ENCODE measurements at places on chromosomes 4 and X.

- no peak for DNase-seq
These were observed 48.8 kb downstream of the IGFBP7 start for GRCh38 chr4:57061395-57061794.

DNA sequence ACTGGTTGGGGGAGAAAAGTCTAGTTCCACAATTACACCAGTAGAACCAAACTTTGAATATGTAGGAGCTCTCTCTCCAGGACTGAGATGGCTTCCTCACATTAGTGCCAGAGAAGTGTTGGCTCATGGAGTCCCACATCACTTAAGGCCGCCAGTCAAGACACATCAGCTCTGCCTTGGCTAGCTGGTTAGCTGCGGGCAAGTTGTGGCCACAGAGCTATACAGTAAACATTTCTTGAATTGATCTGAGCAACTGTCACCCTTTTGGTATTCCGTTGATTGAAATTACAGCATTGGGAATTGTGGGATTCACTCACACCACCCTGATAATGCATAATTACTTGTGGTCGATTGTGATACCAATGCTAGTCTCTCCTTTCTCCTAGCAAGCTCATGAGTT is 76.2 kb downstream of the LNX1 start:
- no peak for DNase-seq

DNA sequence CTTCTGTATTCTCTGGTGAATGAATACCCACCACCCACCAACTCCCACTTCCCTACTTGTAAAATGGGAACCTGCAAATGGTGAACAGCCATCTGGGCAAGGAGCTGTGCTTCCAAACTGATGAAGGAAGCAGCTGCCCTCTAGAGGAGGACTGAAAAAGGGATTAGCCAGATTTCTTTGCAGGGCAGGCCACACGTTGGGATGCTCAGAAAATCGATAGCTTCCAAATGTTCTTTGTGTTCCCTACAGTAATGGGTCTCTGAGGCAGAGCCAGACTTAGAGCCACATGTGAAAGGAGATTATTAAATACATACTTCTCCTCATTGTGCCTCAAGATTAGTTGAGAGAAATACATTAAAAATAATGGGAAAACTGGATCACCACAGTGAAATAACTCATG is 39.3 kb upstream of the LPAR4 start:
- DNase-seq = peak; percentile 21

- DNase-seq = no peak
These were observed 29.5 kb upstream of the FGFR3 start for GRCh38 chr4:1763550-1764080.

DNA sequence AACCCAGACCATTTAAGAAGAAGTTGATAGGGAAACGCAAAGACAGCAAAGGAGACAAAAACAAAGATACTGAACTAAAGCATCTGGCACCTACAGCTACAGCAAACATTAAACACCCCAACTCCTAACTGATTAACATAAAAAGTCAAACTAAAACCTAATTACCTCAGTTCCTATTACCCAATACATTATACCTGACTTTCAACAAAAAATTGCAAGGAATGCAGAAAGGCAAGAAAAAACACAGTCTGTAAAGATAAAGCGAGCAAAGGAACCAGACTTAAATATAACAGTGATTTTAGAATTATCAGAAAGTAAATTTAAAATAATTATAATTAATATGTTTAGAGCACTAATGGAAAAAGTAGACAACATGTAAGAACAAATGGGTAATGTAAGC is 9.4 kb upstream of the FMR1 start:
- DNase-seq = no peak

GRCh38 chrX:4935846-4936245 is 1222.4 kb upstream of the PRKX start:
- peak; percentile 85 for DNase-seq

DNA sequence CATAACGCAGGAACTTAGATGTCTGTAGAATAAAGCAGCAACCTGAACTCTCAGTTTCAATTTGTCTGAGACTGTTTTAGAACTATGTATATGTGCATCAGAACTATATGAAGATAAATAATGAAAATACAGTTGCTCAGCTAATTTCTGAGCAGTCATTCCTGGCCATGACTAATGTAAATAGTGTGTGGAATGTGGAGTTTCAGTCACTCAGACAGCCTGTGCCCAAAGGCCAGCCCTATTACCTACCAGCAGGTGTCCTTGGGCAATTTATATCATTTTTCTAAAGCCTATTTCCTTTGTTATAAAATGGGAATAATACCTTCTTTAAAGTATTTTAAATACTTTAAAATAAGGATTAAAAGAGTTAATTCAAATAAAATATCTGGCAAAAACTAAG is 56.0 kb upstream of the RELL1 start:
- no peak for DNase-seq

DNA sequence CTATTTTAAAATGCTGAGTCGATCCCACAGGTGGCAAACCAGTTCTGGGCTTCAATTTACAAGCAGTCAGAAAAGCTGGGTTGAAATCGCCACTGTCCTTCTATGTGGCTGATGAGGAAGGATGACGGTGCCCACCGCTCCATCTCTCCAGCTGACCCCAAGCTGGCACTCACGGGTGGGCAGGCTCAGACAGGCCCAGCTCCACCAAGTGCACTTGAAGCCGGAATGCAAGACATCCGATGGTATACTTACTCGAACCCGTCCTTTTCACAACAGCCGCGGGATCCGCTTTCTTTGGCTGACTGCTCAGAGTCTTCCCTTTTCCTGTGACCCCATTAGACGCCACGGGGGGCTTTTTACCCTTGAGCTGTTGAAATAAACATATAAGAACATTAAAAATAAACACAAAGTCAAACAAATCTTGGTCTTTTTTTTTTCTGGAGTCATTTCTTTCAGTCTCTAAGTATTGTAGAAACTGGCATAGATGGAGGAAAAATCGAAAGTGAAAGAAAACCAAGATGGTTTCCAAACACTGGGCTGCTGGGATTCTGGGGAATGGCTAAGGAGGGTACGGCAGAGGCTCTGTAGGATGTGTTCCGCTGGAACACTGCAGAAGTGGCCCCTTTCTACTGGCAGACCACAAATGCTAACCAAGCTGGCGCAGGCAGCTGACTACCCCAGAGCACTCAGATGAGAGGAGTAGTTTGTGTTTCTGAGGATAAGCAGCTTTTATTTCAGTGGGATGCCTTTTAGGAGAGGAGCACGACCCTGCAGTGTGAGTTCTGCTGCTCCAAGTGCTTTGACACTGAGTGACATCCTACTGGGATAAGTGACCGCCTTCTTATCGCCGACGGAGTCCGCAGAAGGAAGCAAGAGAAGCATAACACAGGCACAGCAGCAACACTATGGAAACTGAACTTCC is 160.9 kb downstream of the AFAP1 start:
- DNase-seq = no peak

DNA sequence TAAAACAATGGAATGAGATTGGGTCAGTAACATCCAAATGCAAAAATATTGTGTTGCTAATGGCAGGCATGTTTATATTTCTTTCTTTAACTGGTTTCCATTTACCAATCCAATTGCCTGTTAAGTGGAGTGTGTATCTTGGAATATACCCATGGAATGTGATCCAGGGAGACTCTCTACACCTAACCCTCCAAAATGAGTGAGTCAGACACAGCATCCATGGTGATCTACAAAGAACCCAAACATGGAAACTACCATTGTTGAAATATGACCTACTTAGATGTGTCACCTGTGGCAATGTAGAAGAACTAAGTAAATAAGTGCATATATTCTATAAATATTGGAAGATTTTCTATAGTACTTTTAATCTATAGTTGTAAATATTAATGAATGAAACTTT is 110.3 kb downstream of the AREG start:
- no peak for DNase-seq

DNA sequence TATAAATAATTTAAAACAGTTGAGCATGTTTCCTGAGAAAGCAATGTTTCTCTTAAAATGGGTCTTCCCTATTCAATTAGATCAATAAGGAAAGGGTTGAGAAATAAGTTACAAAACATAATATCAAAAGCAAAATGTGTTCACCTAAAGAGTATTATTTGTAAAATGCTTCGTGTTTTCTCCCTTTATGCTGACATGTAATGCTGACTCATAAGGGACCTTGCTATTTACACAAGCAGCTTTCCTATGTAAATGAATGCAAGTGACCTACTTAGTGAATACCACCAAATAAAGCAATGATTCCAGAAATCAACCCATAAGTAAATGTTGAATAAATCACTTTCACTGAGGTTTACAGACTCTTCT is 91.5 kb downstream of the ELOVL6 start:
- DNase-seq = no peak

DNA sequence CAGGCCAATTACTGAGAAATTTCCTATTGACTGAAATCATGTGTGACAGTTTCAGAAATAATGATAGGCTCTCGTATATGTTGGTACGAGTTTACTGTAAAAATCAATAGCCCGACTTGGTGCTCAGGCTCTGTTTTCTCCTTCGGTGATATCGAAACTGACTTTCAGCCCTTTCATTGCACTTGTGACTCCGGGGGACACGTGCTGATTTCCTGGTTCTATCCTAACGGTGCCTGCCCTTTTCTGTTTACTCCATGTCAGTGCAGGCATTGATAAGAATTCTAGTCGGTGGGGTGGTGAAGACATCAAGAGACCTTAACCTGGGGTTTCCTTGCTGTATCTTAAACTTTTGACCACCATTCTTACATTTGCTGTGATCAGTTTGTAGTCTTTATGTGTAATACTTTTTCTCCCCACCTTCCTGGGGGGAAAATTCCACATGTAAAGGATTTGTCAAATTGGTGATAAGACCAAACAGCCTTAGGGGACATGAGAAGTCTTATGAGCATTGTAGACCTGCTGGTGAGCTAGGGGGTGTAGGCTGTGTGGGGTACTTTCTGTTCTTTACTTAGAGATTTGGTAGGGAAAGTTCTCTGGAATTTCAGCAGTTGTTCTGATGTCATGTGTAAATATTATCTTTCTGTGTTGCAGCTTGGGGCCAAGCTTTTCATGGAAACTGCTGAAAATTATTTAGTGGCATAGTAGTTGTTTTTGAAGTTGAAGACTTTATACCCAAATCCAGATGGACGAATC is 52.7 kb downstream of the TMEM131L start:
- no peak for DNase-seq

DNA sequence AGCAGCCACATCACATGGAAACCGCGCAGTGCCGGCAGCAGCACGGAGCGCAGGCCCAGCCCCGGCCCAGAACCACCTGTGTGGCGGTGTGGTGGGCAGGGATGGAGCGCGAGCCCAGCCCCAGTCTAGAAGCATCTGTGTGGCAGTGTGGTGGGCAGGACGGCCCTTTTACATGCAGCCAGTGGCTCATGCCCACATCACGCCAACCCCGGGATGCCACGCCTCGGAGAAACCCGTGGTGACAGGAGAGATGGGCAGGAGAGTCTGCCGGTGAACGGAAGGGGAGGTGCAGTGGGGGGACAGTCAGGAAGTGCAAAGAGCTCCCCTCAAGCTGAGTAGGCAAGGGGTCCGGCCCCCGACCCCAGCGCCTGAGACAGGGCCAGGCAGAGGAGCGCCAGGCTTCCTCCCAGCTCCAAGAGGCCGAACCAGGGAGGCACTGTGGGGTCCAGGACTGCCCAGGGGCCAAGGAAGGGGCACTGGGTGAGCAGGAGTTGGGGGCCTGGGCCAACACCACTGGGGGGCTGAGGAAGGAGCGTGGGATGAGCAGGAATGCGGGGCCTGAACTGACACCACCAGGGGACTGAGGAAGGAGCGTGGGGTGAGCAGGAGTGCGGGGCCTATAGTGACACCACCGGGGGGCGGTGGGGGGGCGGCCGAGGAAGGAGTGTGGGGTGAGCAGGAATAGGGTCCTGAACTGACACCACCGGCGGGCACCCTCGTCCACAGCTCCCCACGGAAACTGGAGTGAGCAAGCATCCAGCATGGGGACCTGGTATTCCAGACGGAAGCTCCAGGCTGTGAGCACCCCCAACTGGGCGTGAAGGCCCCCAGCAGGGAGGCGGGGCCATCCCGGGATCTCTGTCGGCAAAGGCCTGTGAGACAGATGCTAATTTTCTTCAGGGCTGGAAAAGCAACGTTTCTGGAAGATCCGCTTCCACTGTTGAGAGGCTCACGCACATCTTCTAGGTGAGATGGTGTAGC is 28.8 kb downstream of the GAK start:
- DNase-seq = no peak

DNA sequence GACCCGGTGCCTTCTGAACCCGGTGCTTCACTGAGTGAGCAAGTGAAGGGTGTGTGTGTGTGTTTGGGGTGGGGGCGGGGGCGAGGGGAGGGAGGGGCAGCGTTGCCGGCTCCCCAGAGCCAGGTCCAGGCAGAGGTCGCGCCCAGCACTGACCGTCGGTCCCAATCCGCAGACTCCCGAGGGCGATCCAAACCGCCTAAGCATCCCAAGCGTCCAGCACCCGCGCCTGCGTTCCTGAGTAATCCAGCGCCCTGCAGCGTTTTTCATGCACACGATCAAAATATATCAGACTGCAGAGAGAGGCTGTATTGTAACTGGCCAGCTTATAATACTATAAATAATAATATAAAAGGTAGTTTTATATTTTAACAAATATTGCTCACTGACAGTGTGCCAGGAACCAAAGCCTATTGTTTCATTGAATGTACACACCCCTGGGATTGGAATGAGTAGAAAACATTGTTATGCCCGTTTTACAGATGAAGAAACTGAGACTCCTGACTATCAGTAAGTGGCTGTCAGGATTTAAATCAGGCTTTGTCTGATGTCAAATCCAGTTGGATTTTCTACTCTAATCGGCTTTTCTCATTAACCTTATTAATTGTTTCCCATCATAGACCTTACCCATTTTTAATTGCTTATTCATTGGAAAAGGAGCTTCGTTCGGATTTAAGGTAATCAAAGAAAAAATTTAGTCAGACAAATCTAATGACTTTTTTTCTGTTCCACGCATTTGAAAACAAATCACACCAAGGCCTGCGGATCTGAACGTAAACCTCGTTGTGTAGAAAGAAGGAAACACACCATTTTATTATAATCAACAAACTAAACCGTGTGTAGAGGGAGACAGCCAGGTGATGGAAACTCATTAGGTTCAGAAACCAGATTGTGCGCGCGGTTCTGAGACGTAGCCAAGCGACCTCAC is 4.0 kb upstream of the NKX3-2 start:
- DNase-seq = no peak

GRCh38 chr4:76055016-76055415 is 19.1 kb upstream of the CXCL11 start:
- DNase-seq = no peak

GRCh38 chr4:70704931-70705182 is 16.5 kb downstream of the UTP3 start:
- DNase-seq = no peak

GRCh38 chrX:148416142-148416541 is 84.3 kb upstream of the AFF2 start:
- no peak for DNase-seq

- no peak for DNase-seq
These were observed 582.0 kb downstream of the ADGRL3 start for GRCh38 chr4:61782133-61782532.

All from bone marrow (tissue), 2 donors.